ENCODE measurements at places on chromosomes 3 and 15.
A peak's percentile ranks its signal among the peaks of the same experiment; 100 is the strongest.

DNA sequence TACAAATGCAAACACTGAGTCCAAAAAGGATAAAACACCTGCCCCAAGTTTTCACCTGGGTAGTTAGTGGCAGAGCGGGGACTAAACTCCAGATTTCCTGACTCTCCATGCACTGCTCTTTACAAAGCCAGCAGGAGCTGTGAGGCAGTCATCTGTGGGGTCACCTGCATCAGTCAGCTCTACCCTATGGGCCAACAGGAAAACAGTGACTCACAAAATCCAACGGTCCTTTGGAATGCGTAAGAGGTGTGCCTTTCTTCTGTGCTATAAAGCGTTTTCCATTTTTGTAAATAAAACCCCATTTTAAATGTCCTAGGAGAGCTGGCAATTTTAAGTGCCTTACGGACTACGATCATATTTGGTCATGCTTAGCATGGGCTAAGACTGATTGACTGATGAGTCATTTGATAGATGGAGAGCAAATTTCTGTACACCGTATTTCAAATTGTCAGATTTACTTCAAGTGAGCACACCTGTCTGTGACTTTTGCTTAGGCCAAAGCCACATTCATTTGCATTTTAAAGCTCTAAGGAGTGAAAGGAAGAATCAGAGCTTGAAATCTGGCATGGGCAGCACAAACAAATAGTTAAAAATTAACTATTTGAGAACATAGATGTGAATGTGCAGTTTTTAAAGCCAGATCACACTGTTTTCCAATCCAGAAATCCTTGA, 4.4 kb upstream of the COL8A1 start:
- DNase-seq: no peak

GRCh38 chr3:109257269-109257668, 59.0 kb downstream of the DPPA2 start:
- DNase-seq: peak; percentile 1

DNA sequence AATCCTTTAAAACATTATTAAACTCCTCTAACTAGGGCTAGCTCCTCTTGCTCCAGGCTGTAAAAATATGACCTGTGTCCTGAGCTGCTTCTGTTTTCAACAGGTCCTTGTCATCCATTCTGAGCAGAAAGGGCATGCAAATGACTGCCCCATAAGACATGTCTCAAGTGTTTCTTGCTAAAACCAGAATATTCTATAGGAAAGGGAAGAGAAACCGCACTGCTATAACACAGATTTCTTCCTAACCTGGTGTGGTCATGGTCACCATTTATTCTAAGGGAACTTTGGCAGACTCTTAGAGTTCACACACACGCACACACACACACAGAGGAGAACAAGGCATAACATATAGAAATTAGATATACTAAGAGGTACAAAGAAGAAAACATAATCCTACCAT, 34.2 kb upstream of the B3GNT5 start:
- no peak for DNase-seq

- DNase-seq: no peak
Measured at GRCh38 chr15:37143351-37143750, 43.0 kb upstream of the MEIS2 start.

DNA sequence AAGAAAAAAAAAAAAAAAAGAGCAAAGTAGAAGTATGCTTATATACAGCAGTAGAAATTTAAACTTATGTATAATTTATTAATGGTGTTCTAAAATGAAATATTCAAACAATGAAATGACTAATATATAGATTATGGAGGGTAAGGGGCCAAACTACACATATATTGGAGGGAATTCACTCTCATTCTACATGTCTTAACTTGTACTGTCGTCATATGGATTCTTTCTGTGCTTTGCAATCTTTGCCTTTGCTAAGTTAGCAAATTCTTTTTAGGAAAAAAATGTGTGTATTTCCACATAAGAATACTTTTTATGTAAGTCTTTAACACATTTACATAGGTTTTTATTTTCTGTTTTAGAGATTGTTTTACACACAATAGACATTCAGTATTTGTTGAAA, 118.9 kb upstream of the MBNL1 start:
- no peak for DNase-seq

DNA sequence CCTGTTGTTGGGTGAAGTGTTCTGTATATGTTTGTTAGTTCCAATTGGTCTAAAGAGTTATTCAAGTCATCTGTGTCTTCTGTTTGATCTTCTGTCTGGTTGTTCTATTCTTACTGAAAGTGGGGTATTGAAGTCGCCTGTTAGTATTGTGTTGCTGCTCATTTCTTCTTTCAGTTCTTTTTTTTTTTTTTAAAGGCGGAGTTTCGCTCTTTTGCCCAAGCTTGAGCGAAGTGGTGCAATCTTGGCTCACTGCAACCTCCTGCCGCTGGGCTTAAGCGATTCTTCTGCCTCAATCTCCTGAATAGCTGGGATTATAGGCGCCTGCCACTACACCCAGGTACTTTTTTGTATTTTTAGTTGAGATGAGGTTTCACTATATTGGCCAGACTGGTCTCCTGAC, 23.5 kb downstream of the PFN2 start:
- DNase-seq: no peak

DNA sequence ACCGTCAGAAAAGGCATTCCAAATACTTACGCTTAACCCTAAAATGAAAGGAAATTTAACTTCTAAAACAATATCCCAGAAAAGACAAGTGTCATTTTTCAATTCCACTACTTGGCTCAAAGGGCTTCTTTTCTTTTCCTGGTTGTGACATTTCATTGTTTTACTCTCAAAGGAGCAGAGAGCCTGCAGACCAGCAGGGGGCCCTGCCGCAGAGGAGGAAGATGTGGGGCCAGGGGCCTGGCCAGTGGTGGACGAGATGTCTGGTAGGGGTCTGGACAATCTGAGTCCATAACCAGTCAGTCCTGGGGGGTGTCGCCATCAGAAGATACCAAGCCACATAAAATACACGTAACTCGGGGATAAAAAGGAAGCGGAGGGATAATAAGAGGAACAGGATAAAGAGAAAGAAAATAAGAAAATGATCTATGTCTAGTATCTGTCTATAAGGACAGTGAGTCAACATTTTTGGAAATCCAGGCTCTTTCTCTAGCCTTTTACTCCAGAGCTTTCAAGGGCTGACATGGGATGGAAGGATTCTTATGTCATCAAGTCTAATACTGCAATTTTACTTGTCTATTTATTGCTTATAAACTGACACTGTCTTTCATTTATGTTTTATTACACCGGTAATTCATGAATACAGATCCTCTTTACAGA, 54.2 kb upstream of the ARHGEF3 start:
- no peak for DNase-seq

GRCh38 chr15:92429378-92430068, 35.8 kb downstream of the ST8SIA2 start:
- peak; percentile 77 for DNase-seq

DNA sequence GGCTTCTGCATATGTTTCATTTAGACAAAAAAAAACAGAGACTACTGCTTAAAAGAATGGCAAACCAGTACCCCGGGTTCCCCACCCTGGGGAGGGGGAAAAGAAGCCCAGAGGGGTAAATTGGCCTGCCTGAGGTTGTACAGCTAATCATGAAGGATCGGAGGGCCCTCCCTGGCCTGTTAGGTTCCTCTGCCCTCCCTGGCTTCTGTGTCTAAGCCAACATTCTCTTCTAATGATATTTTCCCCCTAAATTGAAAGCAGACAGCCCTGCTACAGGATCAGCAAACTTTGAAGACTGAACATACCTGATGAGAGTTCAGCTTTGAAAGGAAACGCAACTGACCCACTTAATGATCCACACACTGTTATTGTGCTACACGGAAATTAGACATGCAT, 2.5 kb downstream of the ARHGAP31 start:
- DNase-seq: no peak

- DNase-seq: peak; percentile 3
Measured at GRCh38 chr15:44414001-44414400, 13.4 kb upstream of the CTDSPL2 start.

- no peak for DNase-seq
Measured at GRCh38 chr3:156888576-156888975, 62.4 kb downstream of the LEKR1 start.

GRCh38 chr3:100702082-100702979, 7.0 kb upstream of the TFG start:
- DNase-seq: no peak

GRCh38 chr3:150588027-150588830, 14.9 kb upstream of the SELENOT start:
- peak; percentile 31 for DNase-seq

- DNase-seq: peak; percentile 48
Measured at GRCh38 chr3:156307704-156308103, 187.3 kb downstream of the KCNAB1 start.

GRCh38 chr3:189626286-189626685, 4.9 kb upstream of the TP63 start:
- peak; percentile 70 for DNase-seq
